ENCODE measurements at places on chromosomes 7 and 10. TPM values are rescaled to one million over a fixed set of nuclear protein-coding genes. Genes with fewer than 3 reads are reported as not detected.

CALML3 gene
- total RNA-seq = not detected

- no peak for DNase-seq
Observed at GRCh38 chr10:85719408-85719807, 647.2 kb downstream of the GRID1 start.

DNA sequence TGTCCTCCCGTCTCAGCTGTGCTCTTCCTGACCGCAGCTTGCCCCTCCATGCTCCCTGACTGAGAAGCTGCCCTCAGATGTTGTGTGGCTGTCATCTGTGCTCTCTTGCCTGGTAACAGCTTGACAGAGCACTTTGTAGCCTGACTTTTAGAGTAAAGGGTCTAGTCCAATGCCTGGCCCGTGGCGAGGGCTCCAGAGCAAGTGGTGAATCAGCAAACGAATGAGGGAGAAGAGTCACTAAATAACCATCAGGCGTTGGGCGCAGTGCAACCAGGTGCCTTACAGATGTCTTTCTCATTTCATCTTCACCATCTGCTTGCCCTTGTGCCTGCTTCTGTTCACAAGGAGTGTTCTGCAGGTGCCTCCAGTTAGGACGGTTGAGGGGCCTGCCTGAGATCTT is 45.6 kb downstream of the MKI67 start:
- DNase-seq = no peak

DNA sequence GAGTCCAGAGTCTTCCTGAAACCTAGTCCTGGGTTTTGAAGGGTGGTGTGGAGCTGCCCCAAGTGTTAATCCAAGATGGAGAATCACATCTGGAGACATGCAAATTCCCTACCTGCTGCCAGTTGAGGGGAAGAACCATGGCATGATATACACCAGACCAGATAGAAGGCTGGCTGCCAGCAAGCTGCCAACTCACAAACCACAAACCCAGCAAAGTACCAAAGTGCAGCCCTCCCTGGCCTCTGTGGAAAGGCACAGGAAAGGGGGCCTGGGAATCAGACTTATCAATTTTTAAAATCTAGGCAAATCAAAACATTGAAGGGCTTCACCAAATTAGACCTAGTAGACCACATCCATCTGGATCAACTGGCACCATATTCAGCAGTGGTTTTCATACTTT is 157.0 kb downstream of the TMEM26 start:
- DNase-seq = no peak

- DNase-seq = no peak
Observed at GRCh38 chr10:61390851-61391250, 62.3 kb downstream of the TMEM26 start.
